ENCODE measurements at places on chromosomes 6 and 20. TPM values are rescaled to one million over a fixed set of nuclear protein-coding genes. Genes with fewer than 3 reads are reported as not detected.

MRPL18 gene
- 108 TPM for total RNA-seq

DNA sequence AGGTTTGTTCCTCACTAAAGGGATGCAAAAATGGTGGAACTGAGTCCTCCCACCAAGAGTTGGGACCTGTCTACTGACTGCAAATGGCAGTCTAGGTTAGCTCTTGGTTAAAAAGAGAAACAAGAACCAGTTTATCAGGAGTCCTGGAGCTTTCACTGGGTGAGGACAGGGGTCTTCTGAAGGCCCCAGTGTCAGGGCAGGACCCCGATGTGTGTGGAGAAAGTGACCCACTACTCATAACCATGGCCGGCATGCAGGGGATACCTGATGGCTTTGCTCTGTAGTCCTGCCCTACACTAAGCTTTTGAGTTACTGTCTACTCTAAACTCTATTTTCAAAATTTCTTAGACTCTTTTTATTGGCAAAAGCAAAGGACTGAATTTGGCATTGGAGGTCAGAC is 220.5 kb downstream of the ANKRD60 start:
- DNase-seq: no peak

CDK19 gene
- total RNA-seq: 16.8 TPM

- DNase-seq: no peak
These were observed 51.0 kb upstream of the SENP6 start for GRCh38 chr6:75550544-75551167.

MCCD1 gene
- not detected for total RNA-seq
